ENCODE measurements at places on chromosomes 4 and X.

DNA sequence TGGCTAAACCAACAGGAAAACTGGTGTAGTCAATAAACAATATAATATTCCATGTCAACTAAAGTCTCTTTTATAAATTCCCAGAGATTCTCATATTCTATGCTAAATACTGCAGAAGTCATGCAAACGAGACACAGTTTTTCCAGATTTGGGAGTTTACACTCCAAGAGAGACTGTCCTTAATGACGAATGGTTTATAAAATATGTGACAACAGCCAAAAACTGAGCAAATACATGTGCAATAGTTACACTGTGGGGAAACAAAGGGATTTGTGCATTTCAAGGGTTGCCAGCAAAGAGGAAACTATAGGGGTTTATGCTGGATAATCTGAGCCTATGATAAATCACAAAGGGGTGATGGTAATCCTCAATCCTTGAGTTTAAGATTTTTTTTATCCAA lies 75.7 kb downstream of the GPC4 start:
- no peak for DNase-seq

DNA sequence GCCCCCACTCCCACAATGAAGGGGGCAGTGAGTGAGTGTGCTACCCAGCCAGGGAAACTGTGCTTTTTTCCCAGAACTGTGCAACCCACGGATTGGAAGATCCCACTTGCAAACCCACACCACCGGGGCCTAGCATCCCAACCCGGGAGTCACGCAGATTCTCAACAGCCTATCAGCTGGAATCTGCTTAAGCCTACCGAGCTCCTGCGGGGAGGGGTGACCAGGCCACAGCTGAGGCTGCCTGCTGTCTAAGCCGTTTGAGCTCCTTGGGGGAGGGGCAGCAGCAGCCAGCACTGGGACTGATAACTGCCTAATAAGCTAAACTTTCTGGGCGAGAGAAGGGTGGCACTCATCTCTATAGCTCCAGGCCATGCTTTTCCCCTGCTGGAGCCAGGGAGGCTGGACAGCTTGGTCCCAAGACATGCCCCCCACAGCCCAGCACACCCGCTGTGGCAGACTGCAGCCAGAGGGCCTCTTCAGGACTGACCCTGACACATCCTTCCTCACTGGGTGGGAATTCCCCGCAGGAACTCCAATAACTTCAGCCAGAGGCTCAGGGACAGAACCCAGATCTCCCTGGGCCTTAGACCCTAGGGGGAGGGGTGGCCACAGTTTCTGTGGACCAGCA lies 161.3 kb upstream of the MAGEB18 start:
- no peak for DNase-seq

- peak; percentile 26 for DNase-seq
Measured at GRCh38 chrX:85244450-85245211, 840 bp downstream of the ZNF711 start.

GRCh38 chrX:100373673-100374072 lies 36.4 kb downstream of the PCDH19 start:
- DNase-seq, result no peak

- no peak for DNase-seq
Measured at GRCh38 chr4:87838205-87838604, 5.4 kb downstream of the MEPE start.

DNA sequence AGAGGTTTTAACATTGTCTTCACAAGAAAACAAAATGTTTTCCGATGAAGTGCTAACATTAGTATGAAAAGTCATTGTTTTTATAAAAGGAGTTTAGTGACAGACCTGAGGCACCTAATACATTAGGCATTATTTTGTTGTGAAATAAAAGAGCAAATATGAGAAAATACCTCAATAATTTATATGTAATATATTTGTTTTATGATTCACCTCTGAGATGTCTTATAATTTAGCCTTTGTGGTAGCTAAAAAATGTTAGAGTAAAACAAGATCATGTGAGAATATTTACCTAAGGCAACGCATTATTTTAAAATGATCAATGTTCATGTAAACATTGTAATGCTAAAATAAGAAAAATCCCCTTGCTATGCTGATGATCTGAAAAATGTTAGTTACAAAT lies 100.9 kb upstream of the WDFY3 start:
- no peak for DNase-seq

DNA sequence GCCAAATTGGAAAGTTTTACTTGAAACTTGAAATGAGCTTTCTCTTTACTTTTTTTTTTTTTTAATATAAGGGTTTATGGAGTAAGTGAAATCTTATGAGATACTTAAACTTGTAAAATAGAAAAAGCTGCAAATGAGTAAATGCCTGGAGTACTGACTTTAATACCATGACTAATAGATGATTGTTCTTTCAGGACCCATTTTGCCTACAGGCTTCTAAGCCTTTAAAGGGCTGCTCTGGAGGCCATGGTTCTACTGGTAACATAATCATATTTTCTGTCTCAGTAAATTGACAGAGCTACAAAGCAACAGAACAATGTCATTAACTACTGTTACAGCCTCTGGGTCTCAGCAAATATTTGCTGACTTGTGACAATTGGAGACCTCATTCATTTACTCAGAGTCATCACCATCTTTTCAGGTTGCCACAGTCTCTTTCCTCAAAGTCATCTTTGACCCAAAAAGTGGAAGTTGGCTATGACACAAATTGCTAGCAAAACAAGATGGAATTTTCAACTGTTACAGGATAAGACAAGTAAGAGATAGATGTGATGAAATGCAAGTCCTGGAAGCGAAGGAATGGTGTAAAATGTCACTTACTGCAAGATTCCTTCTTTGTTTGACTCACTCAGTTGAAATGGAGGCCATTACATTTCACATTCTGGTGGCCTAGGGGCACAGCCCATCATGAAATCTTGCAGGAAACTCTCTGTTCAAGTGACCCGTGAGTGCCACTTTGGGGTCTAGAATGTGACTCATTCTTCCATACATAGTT lies 132.7 kb downstream of the BTC start:
- no peak for DNase-seq

GRCh38 chrX:66675541-66675940 lies 36.7 kb upstream of the EDA2R start:
- no peak for DNase-seq

GRCh38 chrX:2657532-2658113 lies 33.5 kb upstream of the CD99 start:
- DNase-seq, result no peak

GRCh38 chr4:119604266-119604665 lies 24.3 kb downstream of the PDE5A start:
- no peak for DNase-seq

- no peak for DNase-seq
Measured at GRCh38 chrX:69148946-69149345, 16.3 kb downstream of the PJA1 start.

- no peak for DNase-seq
Measured at GRCh38 chr4:83661359-83661758, 125.5 kb downstream of the GPAT3 start.

DNA sequence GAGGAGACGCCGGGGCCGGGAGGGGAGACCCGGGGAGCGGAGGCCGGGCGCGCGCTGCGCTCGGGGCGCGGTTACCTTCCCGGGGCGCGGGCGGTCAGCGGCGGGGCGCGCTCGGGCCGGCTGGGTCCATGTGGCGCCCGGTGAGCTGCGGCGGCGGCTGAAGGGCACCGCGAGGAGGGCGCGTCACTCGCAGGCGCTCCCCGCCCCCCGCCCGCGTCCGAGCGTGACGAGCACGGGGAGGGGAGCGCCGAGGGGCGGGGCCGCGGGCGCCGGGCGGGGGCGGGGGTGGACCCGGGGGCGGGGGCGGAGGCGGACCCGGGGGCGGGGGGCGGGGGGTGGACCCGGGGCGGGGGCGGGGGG lies at the start of gene CPLX1:
TSS of gene CPLX1 (minus strand) at position 159 of the 360 bp plus-strand sequence. CDS start 1,607 bp downstream, outside the sequence.
- DNase-seq, result peak; percentile 34

Data from NCI-H1105 (cell line).